T-helper 1 cell (primary cell): ENCODE measurements at places on chromosomes 13 and 19.

DNA sequence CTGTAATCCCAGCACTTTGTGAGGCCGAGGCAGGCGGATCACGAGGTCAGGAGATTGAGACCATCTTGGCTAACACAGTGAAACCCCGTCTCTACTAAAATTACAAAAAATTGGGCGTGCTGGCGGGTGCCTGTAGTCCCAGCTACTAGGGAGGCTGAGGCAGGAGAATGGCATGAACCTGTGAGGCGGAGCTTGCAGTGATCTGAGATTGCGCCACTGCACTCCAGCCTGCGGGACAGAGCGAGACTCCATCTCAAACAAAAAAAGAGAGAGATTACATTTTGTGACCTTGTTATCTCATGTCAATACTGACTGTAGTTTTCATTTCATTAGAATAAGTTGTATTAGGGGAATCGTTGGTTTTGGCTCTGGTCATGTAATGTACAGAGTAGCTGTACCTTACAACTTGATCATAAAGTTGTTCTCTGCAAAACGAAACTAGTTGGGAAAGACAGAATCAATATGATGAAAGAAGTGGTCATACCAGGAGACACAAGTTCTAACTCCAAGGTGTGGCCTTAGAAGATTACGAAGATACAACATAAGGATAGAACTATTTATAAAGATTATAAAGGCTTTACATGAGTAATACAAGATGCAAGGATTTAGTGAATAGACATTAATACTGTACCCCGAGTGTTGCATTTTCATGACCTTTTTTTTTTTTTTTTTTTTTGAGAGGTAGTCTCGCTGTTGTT lies 15.3 kb downstream of the TMEM38A start:
- DNase-seq = no peak

DNA sequence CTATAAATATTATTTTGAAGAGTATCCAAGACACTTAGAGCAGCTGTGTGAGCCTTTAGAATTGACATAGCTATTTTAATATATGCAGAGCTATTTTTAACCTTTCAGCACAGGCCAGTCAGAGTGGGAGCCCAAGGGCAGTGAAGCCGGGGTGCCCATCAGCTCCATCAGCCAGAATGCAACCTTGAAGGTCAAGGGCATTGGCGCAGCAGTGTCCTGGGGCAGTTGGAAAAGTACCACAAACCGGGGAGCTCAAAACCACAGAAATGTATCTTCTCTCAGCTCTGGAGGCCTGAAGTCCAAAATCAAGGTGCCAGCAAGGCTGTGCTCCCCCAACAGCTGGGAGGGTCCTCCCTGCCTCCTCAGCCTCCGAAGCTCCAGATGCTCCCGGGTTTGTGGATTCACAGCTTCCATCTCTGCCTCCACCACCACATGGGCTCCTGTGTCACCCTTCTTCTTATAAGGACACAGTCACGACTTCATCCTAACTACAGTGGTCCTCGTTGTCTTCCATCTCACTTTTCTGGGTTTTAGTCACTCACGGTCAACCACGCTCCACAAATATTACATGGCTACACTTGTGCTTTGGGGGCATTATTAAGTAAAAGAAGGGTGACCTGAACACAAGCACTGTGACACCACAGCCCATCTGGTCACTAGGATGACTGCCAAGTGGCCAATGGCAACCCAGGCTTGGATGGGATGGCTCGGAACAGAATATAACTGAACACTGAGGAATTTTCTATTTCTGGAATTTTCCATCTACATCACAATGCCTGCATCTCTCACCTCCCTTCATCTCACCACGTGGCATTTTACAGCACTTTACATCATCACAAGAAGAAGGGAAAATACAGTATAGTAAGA lies 15.9 kb upstream of the GAS6 start:
- no peak for DNase-seq

GRCh38 chr13:95222733-95223018 lies 78.6 kb downstream of the ABCC4 start:
- DNase-seq = no peak

- DNase-seq = no peak
These were observed 18.4 kb upstream of the ARRDC2 start for GRCh38 chr19:17989425-17990094.

- no peak for DNase-seq
These were observed 31.4 kb downstream of the FBN3 start for GRCh38 chr19:8117991-8118390.

- DNase-seq = no peak
These were observed 195.6 kb upstream of the DACH1 start for GRCh38 chr13:72062566-72062965.

DNA sequence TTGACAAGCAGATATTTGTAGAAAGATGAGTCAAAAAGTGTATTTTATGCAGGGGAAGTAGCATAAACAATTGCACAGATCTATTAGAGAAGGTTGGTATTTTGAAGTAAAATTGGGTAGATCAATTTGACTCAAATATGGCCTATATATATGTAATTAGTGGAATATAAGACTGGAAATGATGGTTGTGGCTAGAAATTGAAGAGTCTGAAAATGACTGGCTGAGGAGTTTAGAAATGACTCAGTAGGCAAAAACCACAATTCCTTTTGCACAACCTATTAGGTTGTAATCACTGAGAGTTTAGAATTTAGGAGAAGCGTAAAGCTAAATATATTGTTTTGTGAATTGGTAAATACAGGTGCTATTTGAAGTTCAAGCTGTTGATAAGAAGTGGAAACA lies 622.6 kb upstream of the PCDH20 start:
- no peak for DNase-seq

DNA sequence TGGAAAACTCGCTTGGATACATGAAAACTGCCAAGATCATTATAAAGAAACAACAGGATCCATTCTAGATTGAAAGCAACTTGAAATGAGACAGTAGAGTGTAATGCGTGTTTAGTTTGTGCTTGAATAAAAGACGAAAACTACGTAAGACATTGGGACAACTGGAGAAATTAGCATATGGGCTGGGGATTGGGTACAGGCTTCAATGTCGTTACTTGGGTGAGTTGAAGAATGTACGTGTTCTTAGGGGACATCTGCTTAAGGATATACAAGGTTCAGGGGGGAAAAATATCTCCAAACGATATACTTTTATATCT lies 471 bp upstream of the ERVK3-1 start:
- DNase-seq = no peak

GRCh38 chr19:1063030-1063908 lies 3.7 kb upstream of the ARHGAP45 start:
- DNase-seq = peak; percentile 66

DNA sequence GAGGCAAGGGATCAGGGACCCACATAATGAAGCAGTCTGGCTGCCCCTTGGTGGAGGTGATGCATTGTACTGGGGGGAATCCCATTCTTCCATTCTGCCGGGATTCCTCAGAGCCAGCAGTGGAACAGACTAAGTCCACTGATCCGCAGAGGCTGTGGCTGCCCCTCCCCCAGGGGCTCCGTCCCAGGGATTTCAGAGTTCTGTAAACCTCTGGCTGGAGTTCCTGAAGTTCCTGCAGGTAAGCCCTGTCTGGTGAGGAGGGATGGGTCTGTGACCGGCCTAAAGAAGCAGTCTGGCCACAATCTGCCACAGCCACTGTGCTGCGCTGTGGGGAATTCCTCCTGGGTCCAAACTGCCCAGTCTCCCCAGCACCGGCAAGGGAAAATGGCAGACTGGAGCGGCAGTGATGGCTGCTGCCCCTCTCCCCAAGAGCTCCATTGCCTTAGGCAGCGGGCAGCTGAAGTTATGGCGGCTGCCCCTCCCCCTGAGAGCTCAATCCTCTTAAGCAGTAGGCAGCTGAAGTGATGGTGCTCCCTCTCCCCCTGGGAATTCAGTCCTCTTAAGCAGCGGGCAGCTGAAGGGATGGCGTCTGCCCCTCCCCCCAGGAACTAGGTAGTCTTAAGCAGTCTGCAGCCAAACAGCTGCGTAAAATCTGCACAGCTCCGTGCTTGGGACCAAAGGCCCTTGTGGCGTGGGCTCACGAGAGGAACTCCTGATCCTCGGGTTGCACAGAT lies 155.7 kb downstream of the PCDH17 start:
- no peak for DNase-seq

DNA sequence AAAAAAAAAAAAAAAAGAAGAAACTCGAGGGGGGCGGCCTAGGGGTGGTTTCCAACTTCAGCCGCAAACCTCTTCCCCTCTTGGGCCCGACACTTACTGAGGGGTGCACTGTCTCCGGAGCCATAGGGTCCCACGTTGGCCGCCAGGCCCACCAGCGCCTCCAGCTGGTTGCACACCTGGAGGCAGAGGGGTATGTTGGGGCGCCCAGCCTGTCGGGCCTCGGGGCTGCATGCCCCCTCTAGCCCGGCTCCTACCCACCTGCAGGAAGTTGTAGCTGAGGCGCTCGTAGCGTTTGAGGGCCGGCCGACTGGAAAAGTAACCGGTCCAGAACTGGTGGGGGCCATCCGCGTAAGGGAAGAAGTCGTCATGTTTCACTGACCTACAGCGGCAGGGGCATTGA lies 8.6 kb downstream of the MAN2B1 start:
- no peak for DNase-seq

- DNase-seq = no peak
These were observed 192.1 kb upstream of the GPR12 start for GRCh38 chr13:26952551-26953143.

DNA sequence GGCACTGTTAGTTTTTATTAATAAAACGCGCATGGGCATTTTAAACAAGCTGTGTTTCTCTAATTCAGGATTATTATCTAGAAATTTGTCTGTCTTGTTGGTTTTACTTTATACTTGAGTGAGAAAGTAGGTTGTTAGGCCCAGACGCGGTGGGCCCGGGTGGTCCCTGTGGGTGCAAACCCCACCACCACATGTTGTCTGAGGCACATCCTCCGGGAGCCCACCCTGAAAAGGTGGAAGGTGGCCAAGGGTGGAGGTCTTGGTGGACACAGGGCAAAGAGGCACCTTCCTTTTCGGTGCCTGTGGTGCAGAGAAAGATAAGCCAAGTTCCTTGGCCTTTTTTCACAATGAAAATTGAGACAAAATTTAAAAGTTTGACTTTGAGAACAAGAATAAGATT lies 16.6 kb downstream of the ATP4B start:
- DNase-seq = no peak

DNA sequence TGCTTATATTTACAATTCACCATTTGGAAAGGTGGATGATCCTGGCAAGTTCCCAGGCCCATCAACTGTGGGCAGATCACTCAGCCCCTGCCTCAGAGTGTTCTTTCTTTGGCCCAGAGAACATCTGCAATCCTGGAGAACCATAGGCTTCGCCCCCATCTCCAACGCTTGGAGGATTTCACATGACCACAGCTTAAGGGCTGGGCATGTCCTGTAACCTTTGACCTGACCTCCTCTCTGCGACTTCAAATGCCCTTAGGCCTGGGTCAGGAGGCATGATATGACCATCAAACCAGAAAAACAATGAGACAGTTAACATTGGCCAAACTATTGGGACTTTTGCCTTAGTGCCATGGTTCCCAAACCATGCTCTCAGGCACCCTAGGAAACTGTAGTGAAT lies 7.2 kb upstream of the MBNL2 start:
- DNase-seq = no peak
